ENCODE measurements at places on chromosomes 12 and 14.
A peak's percentile ranks its signal among the peaks of the same experiment; 100 is the strongest.

DNA sequence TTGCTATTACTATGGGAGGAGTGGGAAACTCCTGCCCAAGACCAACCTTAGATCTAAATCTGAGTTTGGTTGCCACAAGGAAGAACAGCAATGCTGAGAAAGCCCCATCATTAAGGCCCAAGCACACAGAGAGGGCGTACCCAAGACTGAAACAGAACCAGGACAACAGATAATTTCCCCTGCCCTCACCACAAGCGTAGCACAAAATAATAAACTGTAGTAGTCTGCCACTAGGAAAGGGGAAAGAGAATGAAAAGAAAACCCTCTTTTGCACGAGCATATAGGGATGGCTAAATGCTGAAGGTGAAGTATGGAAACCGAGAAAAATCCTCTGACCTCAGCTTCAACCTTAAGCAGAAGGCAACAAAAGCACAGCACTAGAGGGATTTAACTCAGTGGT lies 76.5 kb upstream of the DHRS4 start:
- no peak for DNase-seq

GRCh38 chr12:132489078-132489601 lies 811 bp upstream of the FBRSL1 start:
- DNase-seq, result peak; percentile 17

GRCh38 chr12:124273630-124274029 lies 21.3 kb upstream of the RFLNA start:
- DNase-seq, result no peak

DNA sequence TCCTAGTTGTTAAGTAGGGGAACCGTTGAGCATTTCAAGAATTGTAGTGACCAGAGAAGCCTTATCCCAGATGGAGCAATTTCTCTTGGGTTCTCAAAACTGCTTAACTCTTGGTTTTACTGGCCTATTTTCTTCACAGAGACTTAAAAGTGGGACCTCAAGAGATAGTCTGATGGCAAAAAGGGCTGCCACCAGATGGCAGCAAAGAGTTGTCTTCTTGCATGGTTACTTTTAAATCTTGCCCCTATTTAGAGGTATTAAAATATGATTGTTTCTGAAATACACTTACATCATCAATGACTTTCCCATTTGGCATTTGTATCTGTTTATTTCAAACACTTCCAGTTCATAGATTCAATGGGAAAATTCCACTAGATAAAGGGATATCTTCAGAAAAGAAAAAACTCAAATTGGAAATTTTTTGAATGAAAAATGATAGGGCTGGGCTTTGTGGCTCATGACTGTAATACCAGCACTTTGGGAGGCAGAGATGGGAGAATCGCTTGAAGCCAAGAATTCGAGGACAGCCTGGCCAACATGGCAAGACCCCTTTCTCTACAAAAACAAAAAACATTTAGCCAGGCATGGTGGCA lies 69.9 kb upstream of the CNTN1 start:
- peak; percentile 60 for DNase-seq

- no peak for DNase-seq
Observed at GRCh38 chr14:68491793-68492192, 301.1 kb downstream of the ZFP36L1 start.

DNA sequence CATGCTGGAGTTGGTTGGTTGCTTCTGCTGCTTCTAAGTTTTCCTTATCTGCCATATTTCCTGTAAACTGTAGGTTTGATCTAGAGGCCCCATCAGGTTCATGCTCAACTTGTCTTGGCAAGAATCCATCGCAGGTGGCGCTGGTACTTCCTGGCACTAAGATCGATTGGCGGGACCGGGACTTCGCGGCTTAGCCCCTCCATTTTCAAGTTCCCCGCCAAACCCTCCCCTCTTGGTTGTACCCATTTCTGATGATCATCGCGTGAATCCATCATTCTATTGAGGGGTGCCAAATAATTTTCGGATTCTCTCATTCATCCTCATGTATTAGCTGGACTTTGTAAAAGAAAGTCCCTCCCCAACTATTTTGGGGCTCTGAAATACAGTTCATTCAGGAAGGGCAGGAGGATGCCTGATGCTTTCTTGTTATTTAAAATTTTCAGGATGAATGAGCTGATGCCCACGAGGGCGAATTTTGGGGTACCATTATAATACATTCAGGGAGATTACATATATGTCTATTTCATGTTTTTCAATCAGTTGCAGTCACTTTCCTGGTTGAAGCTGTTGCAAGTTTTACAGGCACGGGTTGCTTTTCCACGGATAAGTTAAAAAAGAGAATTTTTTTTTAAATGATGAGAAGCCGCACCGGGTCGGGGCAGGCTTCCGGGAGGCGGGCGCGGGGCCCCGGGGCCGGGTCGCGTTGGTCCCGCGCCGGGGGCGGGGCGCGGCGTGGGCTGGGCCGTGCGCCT lies 395 bp upstream of the BRI3BP start:
- peak; percentile 49 for DNase-seq

DNA sequence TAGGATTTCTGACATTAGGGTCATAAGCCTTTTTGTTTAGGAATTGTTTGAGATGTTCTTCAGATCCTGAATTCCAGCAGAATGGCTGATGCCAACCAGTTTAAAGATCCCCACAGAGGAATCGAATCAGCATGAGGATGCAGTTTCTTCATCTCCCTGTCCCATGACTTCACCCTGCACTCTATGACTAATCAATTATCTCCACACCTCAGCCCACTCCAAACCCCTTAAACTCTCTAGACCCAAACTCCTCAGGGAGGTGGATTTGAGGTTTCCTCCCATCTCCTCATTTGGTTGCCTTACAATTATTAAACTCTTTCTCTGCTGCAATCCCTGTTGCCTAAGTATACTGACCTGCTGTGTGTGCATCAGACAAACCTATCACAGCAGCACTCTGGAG lies 86.5 kb upstream of the CRY1 start:
- DNase-seq, result no peak

DNA sequence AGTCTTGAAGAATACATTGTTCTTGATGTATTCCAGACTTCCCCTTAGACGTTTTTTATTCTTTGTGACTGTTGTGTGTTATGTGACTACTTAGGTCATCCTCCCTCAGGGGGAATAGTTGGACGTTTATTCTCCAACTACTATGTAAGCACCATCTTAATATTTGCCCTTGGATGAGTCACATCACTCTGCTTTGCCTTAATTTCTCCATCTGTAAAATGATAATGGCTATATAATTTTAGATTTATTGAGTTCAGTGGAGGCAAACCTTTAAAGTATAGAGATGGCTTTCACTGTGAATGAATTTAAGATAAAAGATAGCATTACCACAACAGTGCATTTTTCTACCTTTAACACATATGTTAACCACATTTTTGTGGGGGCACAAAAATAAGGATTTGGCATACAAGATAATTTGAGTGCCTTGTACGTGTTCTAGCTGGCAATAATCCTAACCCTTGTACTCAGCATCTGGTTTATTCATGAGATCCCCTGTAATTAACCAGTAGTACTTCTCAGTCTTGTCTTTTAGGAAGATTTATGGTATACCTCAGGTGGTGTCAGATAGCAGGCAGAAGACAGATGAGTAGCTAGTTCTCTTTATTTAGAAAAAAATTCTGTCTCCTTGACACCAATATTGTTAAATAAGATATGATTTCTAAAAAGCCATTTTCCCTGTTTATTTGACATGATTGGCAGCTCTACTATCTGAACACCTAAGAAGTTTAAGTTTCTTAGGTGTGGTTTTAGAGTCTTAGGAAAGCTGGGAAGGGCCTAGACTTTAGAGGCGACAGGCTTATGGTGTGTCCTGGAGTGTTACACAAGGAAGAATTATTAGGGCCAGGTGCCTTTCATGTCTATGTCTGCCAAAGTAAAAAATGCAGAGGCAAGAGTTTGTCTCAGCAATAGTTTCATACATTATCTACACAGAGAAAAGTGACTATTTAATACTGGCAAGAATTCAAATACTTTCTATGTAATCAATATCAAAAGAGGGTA lies 152.3 kb downstream of the RAD51B start:
- peak; percentile 81 for DNase-seq

GRCh38 chr12:121053706-121054105 lies 14.7 kb upstream of the OASL start:
- DNase-seq, result no peak

GRCh38 chr12:62934799-62935674 lies at the start of gene PPM1H:
TSS of gene PPM1H (minus strand) at chr12:62935150. CDS start at chr12:62934736, 414 bp downstream.
- DNase-seq, result peak; percentile 16

GRCh38 chr12:132168311-132169031 lies 24.2 kb downstream of the NOC4L start:
- no peak for DNase-seq

GRCh38 chr14:101761881-101762529 lies 496 bp downstream of the PPP2R5C start:
- no peak for DNase-seq

GRCh38 chr14:93736378-93737014 lies 51.8 kb downstream of the PRIMA1 start:
- DNase-seq, result no peak

DNA sequence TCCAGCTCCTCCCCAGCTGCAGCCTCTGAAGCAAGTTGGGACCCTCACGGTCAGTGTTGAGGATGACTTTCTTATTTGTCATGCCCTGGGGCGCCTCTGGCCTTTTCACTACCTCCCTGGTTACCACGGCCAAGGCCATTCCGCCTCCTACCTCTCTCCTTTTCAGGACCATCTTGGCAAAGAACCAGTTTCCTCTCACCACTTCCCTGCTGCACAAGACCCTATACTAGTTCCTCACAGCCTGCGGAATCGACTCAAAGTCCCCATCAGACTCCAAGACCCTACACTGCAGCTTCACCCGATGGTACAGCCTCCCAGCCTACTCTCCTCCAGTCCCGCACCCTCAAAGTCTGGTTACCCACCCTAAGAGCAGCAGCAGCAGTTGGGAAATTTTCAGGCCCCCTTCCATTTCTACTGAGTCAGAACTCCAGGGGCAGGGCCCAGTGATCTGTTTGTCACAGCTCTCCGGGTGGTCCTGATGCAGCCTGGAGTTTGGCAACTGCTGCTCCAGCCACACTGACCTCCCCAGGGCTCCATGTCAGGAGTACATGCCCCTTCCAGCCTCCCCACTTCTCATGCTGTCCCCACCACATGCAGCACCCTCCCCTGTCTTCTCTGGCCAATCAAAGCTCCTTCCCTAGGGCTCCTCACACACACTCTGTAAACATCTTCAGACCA lies 5.4 kb downstream of the VWF start:
- DNase-seq, result no peak

DNA sequence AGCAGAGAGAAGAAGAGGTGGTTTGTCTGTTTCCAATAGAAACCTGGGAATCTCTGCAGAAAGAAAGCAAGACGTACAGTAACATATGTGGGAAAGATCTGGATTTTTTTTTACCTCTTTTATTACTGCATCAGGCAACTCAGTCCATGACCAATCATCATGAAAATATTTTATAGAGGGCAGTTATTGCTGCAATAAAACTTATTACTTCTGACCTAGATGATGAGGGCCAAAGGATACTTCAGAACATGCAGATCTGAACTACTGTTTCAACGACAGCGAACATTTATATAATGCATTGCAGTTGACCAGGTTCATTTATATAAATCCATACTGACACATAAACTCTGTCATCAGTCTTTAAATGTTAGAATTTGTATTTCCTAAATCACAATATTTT lies 67.7 kb downstream of the STAB2 start:
- no peak for DNase-seq

DNA sequence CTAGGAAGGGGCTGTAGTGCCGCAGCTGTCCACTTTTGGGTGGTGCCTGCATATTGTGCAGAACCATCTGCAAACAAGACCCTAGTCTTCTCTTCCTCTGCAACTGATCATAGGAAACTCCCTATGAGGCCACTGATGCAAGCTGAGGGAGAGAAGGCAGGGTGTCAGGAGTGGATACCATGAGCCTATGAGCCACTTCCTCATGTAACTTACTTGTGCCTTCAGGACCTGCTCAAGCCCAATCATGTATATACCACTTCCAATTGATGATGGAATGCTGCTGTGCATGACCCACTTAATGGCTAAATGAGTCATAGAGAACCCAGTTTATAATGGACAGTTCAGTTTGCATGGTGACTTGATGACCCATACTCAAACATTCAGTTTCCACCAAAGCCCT lies 107.9 kb downstream of the ALG10B start:
- DNase-seq, result no peak

DNA sequence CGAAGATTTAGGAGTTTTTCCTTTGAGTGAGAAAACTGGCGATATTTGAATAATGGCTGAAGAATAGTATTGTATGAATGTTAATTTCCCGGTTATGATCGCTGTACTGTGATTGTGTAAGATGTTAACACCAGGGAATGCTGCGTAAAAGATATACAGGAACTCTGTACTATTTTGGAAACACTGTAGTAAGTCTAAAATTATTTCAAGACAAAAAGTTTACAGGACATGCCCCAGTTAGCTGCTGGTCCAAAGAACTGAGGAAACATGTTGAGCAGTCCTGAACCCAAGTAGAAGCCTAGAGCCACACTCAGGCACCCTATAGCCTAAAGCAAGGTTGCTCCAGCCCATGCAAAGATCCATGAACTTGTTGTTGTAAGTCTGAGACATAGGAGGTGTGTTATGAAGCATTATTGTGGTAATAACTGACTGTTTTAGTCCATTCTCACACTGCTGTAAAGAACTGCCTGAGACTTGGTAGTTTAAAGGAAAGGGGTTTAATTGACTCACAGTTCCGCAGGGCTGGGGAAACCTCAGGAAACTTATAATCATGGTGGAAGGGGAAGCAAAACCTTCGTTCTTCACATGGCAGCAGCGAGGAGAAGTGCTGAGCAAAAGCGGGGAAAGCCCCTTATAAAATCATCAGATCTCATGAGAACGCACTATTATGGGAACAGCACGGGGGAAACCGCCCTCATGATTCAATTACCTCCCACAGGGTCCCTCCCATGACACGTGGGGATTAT lies 99.8 kb upstream of the RESF1 start:
- DNase-seq, result no peak

DNA sequence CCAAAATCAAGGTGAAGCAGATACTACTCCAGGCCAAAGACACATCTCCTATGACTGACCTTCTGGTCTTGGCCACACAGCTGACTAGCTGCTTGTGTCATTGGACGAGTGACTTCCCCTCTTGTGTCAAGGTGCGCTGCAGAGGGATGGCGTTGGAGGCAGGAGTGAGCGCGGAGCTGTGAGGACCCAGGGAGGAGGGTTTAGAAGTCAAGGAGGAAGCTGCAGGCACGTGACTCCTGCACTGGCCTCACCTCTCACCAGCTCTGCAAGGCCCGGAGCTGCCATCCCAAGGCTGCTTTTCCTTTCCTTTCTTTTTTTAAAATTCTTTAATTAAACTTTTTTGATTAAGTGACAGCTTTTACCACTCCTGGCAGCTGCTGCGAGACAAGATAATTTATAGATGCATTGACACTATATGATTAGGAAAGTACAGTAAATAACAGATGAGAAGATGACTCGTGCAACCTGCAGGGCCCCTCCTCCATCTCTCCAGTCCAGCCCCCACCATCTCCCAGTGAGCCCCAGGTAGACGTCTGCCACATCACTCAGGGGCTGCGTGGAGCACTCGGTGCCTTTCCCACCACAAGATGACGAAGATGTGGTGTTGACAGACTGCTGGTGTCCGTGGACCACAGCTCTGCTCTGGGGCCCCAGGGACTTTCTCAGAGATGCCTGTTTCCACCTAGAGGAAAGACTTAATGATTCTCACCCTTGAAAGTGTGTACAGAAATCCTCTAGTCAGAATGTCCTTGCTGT lies 350.6 kb downstream of the CACNA1C start:
- DNase-seq, result no peak
